ENCODE measurements at places on chromosomes 4 and X.

GRCh38 chr4:84235126-84235944 lies 263.8 kb downstream of the NKX6-1 start:
- peak; percentile 80 for DNase-seq

DNA sequence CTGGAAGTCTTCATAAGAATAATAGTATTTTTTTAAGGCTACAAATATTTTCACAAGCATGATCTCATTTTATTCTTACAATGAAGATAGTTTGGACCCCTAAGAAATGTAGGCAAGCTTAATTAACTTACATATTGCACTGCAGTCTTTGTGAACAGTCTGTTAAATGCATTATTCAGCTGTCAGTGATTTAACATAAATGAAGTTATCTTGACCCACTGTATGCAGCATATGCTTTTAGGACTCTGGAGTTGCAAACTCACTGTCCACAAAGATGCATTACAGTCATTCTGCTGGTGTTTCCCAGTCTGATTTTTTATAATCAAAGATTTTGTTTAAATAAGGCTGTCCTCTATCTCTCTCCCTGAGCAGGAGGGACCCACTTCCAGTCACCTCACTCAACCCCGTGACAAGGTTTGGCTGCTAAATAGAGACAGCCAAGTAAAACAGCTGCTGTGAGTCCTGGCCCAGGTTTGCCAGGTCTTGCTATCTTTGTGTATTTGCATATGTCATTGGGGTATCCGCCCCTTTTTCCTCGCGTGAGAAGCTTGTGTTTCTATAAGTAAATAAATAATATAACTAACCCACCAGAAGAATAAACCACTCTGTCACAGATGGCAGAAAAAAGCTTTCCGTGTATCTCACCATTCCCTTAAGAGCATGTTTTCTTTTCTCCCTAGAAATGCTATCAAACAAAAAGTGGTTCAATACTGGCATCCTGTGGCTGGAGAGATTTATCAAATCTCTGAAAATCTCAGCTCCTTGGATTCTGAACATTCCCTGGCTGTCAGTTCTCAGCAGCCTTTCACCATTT lies 67.0 kb downstream of the SLC7A11 start:
- DNase-seq, result peak; percentile 77

DNA sequence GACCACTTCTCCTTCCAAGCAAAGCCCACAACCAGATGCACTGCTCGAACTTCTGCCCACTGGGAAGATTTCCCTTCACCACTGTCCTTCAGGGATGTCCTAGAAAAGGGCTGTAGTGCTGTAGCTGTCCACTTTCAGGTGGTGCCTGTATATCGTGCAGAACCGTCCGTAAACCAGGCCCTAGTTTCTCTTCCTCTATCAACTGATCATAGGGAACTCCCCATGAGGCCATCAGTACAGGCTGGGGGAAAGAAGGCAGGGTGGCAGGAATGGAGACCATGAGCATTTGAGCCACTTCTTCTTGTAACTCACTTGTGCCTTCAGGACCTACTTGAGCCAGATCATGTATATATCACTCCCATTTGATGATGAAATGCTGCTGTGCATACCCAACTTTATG lies 57.3 kb upstream of the FAM9B start:
- DNase-seq, result no peak

GRCh38 chr4:69092190-69092589 lies 4.1 kb upstream of the UGT2B7 start:
- no peak for DNase-seq

DNA sequence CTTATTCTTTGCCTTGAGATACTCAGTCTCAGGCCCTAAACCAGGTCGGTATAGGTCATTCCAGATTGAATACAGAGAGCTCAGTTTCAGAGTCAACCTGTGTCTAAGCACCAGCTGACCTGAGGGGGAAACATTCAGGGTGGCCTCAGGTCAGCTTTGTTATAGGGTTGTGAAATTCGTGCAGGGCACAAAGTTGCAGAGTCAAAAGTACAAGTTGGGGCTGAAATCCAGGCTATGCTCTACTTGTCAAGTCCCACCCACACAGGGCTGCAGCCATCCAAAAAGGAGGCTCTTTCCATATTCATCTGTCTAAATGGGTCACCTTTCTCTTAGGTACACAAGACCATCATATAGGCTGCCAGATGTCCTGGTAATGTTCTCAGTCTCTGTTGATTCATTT lies 89.7 kb downstream of the ITIH6 start:
- no peak for DNase-seq

GRCh38 chrX:19955306-19955705 lies 35.6 kb downstream of the BCLAF3 start:
- no peak for DNase-seq

DNA sequence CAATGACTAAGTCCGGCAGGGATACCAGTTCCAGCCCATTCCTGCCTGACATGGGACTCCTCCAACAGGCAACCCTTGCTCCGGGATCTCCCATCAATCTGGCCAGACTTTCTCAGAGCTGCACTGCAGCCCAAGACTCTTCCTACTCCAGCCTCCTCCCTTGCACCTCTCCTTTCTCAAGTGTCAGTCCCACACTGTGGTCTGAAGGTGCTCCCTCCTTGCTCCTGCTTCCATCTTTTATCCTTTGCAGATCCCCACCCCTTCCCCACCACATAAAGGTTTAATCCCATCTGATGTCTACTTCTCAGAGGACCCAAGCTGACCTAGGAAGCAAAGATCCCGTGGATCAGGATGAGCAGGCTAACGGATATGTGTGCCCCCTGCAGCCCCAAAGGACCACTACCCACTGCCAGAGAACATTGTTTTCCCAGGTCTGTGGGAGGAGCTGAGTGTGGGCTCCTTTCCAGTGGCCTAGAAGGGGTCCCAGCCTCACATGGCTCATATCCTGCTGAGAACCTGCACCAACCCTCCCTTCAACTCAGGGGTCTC lies 33.3 kb upstream of the XPNPEP2 start:
- no peak for DNase-seq

All from lung (tissue), 17 donors.